ENCODE measurements at places on chromosomes 12 and 14.

GRCh38 chr12:59742841-59743240 is 147.0 kb downstream of the SLC16A7 start:
- no peak for DNase-seq

GRCh38 chr12:2722806-2723205 is 72.0 kb upstream of the FKBP4 start:
- DNase-seq, result no peak

- no peak for DNase-seq
Observed at GRCh38 chr14:102378830-102379229, 16.1 kb downstream of the TECPR2 start.

DNA sequence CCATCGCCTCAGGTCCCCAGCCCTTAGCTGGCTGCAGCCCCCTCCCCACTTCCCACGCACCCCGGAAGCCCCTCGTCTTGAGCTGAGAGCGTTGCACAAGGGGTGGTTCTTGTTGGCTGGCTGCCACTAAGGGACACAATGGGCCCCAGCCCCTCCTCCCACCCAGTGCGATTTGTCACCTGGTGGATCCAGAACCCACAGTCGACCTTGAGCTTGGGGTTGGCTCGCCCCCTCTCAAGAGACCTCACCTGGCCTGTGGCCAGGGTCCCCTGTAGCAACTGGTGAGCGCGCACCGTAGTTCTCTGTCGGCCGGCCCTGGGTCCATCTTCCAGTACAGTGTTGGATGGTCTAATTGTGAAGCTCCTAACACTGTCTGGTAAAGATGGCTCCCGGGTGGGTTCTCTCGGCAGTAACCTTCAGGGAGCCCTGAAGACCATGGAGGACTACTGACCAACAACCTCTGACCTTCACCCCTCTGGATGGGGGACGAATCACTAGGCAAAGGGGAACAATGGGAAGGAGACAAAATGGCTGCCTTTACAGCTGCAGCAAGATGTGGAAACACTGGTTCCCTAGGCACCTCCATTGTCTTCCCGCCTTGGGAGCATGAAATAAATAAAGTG is 6.6 kb downstream of the PHB2 start:
- DNase-seq, result no peak

DNA sequence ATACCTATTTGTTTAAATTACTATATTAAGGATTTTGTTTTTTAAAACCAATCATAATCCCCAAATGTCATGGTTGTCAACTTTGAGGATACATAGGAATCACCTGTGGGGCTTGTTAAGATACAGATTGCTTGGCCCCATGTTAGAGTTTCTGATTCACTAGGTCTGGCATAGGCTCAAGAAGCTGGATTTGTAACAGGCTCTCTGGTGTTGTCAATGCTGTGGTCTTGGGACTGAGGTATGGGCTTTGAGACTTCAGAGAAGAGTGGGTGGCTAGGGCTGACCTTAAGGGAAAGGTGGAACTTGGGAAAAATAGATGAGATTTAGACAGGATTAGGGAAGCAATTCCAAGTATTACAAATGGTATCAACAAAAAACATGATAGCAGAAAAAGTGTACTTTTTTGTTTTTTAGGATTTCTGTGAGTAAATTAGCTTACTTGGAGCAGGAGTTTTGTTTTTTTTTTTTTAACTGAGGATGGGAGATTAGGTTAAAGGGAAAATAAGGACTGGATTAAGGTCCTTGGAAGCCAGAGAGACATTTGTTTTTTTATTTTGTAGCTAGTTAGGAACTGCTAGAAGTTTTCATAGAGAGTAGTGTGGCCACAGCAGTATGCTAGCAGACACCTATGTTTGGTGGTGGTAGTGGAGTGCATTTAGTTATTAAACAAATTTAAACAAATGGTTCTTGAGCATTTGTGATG is 88.6 kb downstream of the RAD51B start:
- DNase-seq, result no peak

DNA sequence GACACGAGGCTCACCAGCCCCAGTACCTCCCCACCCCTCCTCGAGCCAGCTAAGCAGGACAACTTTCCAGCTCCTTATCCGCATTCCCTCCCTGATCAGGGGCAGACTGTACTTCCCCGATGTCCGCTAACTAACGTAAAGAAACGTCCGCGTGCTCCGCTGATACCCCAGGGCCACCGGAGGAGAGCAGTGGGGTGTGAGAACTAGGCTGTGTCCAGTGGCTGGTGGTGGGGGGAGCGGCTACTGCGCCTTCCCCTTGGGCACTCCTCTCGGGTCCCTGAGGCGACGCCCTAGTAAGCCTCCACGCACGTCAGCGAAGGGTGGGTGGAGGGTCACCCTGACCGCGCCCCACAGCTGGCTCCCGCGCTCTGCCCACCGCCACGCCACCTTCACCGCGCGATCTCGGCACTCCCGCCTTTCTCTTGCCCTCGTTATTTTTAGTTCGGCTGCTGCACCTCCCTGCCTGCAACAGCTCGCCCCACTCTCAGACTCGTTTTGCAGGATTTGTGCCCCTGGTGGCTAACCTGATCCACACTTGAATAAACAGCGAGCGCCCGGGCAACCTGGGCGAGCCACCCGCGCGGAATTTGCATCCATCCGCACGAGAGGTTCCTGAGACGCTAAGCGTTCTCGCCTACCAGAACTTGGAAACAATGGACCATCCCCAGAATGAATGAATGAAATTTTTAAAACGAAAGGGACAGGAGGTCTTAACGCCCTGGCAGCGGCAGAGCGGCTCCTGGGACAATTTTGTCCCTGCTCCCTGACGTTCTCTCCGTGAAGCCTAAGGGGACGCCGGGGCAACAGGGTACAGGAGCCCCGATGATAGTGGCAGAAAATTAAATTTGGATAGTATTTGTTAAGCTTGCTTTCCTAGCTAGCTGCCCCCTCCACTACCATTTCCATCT is 6.9 kb upstream of the BMP4 start:
- DNase-seq, result no peak

DNA sequence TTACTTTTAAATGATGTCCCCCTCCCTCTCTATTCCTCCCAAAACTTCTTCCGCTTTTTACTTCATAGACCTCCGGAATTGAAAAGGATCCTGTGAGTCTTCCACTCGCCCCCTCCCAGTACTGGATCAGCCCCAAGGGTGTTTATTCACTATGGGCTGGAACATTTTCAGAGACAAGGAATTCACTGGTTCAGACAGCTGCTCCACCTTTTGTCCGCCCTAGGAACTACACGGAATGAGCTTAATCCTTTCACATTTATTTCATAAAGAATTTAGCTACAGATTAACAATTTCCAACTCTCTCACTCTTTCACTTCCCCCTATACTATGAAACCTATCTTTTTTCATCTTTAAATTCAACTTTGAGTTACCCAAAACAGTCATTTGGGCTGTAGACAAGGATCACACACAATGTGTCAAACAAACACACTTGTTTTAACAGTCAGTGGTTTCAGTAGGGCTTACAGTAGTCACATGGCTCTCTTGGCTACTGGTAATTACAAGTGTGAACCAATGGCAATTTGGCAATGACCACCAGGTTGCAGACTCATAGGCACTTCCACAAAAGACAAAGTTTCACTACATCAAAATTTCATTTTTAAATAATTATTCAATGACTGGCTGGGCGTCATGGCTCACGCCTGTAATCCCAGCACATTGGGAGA is 20.6 kb downstream of the CNIH1 start:
- no peak for DNase-seq

All from stimulated activated CD8-positive, alpha-beta memory T cell treated with anti-CD3 and anti-CD28 coated beads, Interleukin-2, amount 100 ng/mL, for 1 hour (primary cell).